ENCODE measurements at places on chromosomes 16 and 17.
A peak's percentile ranks its signal among the peaks of the same experiment; 100 is the strongest.

GRCh38 chr16:62068747-62069146, 32.5 kb upstream of the CDH8 start:
- no peak for DNase-seq

DNA sequence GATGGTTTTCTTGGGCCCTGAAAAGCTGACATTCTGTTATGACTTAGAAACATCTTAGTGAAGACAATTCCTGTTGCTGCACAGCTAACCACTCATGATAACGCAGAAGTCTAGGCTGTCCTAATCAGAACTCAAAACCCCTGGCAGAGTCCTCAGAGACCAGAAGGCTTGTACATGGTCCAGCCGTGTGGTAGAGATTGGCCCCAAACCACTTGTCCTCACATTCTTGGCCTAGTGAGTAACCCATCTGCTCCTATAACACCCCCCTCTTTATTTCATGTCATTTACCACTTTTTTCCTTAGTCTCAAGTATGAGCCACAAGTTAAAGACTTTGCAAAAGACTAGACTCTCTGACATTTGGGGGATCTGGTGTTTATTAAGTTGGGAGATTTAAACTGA, 116.5 kb upstream of the ADAMTS18 start:
- DNase-seq, result no peak

- DNase-seq, result peak; percentile 59
These were observed 2.7 kb downstream of the XYLT1 start for GRCh38 chr16:17467923-17468540.

- peak; percentile 87 for DNase-seq
These were observed 9.7 kb downstream of the KDM6B start for GRCh38 chr17:7843536-7844291.

DNA sequence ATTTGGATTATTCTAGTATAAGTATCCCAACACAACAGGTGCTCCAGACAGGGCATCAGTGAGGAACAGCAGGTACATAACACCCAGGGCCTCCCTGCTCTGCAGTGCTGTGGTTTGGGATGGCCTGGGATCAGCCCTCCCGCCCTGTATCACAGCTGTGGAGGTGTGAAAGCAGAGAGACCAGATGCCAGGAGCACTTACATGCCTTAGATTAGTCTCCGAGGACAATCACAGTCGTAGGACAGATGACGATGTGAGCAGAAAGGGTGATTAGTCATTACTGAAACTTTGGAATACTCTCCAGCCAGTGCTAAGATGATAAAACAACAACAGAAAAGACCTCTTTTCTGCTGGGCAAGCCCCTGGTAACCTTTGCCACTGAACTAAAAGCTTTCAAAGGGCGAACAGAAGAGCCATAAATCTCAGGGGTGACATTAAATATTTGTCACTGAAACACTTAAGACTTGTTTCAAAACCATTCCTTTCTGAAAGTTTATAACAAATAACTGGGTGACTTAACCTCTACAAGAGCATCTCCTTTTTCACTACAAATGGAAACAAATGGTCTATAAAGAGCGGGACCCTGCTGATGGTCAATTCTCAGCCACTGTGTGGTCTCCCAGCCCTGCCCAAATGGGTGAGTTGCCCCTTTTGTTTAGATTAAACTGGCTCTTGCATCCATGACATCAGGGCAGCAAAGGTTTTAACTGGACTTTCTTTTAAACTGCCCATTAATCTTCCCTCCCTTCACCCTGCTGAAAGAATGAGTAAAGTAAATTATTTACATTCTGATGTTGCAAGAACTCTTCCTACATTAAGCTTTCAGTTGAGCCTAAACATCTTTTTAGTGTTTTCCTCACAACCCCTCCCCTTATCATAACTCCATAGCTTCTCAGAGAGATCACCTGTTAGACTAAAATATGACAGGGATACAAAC, 183.1 kb upstream of the COX10 start:
- no peak for DNase-seq

DNA sequence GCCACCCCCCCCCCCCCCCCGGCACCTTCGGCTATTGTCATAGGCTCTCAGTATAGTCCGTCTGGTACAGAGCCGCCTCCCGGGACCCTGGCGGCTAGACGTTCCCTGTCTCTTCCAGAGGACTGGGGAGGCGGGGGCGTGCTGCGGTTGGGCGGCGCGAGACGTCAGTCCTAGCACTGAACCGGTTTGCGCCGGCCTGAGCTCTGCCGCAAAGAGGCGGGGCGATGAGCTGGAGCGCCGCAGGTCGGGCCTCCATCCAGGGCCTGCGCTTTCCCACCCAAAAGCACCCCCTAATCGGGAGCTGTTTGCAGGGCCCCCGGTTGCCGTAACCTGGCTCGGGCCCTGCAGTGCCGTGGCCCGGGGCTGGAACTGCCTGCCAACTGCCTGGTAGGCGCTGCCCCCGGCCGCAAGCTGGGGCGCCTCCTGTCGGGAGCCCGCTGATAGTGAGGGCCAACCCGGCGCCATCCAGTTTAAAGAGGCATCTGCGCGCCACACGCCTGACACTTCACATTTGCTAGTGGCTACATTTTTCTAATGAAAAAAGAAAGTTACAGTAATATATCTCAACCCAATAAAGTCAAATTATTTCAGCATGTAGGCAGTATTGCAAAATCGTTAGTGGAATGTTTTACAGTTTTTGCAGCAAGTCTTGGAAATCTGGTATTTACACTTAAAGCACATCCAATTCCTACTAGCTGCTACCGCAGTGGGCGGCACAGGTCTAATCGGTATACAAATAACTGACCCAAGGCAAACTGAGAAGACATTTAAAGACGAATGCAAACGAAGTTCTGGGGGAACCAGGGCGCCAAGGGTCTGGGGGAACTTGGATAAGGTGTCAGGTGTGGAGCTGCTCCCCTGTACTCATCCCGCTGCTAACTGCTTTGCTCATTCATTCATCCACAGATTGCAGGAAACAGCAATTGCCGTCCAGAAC, 753 bp upstream of the USP22 start:
- DNase-seq, result peak; percentile 96

GRCh38 chr16:56874800-56875199, 9.8 kb downstream of the SLC12A3 start:
- no peak for DNase-seq

DNA sequence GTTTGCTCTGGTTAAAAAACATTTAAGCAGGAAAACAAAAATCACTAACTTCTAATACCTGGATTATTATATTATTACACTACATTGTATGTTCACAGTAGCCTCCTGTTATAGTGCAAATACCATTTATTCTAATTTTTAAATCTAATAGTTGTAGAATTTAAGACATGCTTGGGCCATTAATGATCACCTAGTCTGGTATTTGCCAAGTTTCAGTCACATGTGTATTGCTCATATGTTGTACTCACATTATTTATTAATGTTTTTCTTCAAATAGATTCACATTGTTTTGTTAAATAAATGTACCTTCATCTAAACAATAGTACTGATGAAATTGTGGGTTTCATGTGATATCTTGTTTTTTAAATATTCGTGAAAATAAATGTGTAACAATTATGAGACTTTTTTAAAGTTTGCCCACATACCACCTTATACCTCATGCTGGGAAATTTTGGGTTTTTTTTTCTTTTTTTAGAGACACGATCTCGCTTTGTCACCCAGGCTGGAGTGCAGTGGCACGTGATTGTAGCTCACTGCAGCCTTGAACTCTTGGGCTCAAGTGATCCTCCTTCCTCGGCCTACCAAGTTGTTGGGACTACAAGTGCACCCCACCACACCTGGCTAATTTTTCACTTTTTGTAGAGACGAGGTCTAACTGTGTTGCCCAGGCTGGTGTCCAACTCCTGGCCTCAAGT, 5.9 kb downstream of the ZNF771 start:
- no peak for DNase-seq

DNA sequence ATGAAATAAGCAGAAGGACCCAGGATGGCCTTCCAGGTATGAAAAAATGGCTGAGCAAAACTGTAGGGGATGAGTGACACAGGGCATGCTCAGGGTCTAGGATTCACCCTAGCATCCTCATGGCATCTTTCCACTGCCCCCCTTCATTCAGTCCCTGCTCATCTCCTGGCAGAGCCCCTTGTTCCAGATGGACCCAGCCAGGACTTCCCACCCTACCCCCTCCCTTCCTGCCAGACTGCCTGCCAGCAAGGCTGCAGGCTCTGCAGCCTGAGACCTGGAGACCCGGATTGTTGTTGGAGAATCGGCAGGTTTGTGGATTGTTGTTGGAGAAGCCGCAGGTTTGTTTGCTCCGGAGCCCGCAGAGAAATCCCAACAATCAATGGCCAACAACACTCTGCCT, 6.6 kb downstream of the SEZ6 start:
- DNase-seq, result no peak

DNA sequence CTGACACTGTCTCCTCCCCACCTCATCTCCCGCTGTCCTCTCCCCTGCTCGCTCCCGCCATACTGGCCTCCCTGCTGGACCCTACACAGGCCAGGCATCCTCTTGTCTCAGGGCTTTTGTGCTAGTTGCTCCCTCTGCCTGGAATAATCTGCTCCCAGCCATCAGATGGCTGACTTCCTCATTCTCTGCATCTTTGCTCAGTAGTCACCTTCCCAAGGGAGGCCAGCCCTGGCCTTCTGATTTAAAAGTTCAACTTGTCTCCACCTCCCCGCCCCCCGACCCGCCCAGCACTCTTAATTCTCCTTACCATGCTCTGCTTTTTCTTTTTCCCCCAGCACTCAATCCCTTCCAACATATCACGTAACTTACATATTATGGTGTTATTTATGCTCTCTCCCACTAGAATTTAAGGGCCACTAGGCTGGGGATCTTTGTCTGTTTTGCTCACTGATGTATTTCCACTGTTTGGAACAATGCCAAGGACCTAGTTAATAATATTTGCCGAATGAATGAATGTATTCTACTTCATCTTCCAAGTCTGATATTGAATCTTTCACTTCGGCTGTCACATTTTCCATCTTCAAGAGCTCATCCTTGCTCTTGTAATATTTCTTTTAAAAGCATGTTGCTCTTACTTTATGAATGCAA, 178.3 kb downstream of the CDK5R1 start:
- no peak for DNase-seq

- DNase-seq, result no peak
These were observed 7.0 kb upstream of the TMEM235 start for GRCh38 chr17:78224231-78225087.

- DNase-seq, result no peak
These were observed 6.9 kb upstream of the MAPK7 start for GRCh38 chr17:19371259-19372010.

DNA sequence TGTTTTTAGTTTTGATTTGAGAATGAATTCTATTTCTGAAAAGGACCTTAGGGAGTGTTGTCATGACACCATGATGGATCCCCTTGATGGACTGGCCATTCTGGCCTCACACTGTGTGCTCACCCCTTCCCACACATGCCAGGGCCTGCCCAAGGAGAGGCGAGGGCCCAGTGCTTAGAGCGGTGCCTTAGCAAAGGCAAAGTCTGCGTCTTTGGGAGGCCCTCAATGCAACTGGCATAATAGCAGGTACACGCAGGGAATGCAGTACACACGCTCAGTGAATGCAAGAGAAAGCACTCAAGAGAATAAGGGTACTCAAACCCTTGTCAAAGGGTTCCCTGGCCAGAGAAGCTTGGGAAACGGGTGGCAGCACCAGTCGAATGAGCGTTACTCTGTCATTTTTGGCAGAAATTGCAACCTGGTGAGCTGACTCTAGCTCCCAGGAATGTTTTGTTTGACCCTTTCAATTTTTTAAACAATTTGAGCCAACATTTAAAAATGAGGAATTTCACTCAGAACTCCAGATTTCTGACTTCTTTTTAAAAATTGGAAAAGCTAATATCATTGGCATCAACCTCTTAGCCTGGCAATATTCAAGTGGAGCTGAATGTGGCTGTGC, 32.1 kb downstream of the NKD1 start:
- DNase-seq, result no peak

GRCh38 chr16:71635632-71636031, 9.6 kb downstream of the MARVELD3 start:
- DNase-seq, result no peak

All from activated CD4-positive, alpha-beta T cell treated with anti-CD3 and anti-CD28 coated beads, Interleukin-2, amount 10 ng/mL, durations not matched to agents 7 days and 5 days (primary cell).